Renal cortex interstitium (tissue), 15 donors: ENCODE measurements at places on chromosomes 12 and 14.

DNA sequence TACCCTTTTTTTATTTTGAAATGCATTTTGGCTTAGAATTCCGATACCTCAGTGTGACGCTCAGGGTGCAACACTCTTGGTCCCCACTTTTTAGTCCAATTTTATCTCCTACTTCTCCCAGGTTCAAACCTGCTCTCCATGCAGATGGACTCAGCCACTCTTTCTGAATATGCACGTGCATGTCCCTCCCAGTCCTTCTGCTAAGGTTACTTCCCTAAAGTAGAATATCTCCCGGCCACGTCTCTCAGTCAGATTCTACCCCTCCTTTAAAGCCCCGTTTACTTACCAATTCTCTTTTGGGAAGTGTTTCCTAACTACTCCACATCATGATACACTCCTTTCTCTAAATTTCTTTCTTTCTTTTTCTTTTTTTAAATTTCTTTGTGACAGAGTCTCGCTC lies 15.5 kb upstream of the PARP11 start:
- DNase-seq: no peak

GRCh38 chr12:132672116-132672515 lies 15.0 kb downstream of the POLE start:
- DNase-seq: no peak

DNA sequence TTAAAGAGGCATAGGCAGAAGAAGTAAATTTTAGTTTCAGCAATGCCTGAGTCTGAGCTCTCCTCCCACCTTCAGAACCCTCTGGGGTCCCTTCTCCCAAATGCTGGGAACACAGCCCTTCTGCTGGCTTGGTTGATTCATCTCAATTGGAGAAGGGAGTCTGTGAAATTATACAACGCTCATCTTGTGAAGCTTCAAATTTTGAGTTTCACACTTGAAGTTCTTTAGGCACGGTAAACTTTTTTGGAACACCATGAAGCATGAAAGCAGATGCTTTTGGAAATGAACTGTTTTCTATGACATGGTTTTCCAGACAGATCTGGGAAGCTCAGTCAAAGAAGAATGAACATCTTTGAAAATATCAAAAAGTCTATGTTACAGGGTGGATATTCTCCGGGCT lies 69.9 kb downstream of the TBK1 start:
- DNase-seq: no peak

- no peak for DNase-seq
Observed at GRCh38 chr12:49471557-49471956, 67.3 kb upstream of the KCNH3 start.

DNA sequence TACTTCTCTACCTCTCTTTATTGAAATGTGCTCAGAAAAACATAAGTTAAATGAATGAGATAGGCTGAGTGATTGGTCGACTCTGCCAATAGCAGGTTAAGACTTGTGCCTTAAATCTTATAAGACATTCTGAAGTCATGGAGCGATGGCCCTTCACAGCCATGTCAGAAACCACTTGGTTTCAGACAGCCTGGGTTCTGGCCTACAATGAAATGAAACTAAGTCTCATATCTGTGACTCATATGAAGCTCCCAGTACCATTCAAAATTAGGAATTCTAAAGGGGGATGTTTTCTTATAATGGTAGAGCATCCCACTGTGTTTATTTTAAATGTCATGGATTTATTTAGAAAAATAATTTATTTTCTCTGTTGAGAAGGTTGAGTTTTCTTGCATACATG lies 42.6 kb downstream of the PLXNC1 start:
- no peak for DNase-seq

GRCh38 chr14:77114609-77115008 lies 16.6 kb downstream of the CIPC start:
- DNase-seq: no peak

GRCh38 chr12:92602476-92602875 lies 100.3 kb upstream of the PLEKHG7 start:
- DNase-seq: no peak

GRCh38 chr12:28878629-28879028 lies 270.4 kb upstream of the FAR2 start:
- DNase-seq: no peak

- DNase-seq: no peak
Observed at GRCh38 chr14:96255501-96256366, at the start of gene BDKRB1. Gene BDKRB1 (plus strand): TSS chr14:96256210. CDS start chr14:96263683, 7,473 bp downstream.

DNA sequence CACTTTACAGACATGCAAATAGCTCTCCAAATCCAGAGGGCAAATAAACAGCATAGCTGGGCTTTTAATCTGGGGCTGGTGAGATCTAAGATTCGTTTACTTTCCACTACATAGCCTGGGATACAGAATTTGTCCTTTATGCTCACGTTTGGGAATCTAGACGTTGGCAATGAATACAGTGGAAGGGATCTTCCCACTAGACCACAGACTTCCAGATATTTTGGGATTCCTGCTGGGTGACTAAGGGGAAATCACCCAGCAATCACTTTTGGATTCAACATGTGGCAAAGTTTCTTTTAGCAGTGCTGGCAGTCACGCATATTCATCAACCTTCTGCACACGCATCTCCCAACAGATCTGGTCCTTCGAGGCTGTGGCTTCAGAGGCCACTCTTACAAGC lies 23.5 kb downstream of the APPL2 start:
- DNase-seq: no peak
